ENCODE measurements at places on chromosomes 4 and X.

DNA sequence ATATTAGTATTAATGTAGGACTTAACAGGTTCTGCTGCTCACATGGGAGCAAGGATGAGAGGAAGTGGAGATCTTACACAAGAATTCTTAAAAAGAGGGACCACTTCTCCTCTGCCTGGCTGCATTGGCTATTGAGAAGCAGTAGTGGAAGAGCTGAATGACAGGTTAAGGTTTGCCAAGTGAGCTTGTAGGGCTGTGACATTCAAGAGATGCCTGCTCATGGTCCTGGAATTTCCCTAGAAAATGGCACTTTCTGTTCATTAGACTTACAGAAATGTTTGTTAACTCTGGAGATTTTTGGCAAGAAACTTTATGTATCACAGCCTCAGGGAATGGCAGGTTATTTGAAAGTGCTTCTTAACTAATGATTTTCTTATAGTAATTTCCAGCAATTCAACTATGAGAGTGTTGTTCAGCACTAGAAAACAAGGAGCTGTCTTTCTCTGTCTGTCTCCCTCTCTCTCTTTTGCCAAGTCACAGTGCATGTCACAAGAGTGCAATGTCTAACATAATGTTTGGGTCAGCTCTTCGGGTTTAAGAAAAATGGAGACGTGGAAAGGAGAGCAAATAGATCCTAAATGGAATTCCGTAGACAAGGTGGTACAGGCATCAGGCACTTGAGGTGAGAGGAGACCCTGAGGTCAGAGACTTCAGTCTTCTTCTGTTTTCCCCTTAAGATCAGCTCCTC is 8.3 kb upstream of the NAP1L5 start:
- no peak for DNase-seq

DNA sequence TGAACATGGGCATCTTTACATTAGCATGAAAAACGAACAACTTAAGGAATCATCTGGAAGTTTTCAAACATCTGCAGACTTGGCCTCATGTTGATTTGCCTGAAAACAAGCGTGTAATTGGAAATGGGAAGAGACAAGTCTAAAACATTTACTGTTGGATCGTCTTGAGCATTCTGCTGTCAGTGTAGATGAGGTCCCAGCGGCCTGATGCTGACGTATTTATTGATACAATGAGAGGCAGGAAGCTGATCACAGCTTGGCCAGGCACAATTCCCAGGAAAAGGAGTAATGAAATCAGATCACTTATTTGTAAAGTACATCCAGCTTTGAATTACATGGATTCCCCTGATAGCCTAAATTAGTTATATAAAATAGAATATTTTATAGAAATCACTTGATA is 210.6 kb downstream of the CLCN4 start:
- DNase-seq, result no peak

DNA sequence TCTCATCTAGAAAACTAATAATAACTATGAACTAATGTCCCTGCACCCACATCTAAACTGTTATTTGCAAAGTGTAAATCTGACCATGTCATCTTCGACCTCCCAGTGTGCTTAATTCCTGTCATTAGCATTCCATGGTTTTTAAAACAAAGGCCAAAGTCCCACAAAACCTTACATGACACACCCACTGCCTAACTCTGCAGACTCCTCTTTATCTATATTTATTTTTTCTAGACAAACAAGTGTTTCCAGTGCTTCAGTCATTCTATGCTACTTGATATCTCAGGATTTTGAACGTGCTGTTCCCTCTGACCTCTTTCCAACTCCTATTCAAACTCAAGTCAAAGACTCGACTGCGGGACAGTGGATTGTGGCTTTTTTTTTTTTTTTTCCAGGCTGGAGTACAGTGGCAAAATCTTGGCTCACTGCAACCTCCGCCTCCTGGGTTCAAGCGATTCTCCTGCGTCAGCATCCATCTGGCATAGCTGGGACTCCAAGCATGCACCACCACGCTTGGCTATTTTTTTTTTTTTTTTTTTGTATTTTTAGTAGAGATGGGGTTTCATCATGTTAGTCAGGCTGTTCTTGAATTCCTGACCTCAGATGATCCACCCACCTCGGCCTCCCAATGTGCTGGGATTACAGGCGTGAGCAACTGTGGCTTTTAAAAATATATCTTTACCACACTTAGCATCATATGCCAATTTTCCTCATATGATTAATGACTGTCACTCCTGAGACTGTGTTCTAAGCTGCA is 1511.0 kb downstream of the ARAP2 start:
- no peak for DNase-seq

GRCh38 chrX:33686105-33686504 is 446.0 kb downstream of the FAM47A start:
- no peak for DNase-seq

GRCh38 chrX:40066700-40067099 is 31.1 kb downstream of the BCOR start:
- DNase-seq, result no peak

DNA sequence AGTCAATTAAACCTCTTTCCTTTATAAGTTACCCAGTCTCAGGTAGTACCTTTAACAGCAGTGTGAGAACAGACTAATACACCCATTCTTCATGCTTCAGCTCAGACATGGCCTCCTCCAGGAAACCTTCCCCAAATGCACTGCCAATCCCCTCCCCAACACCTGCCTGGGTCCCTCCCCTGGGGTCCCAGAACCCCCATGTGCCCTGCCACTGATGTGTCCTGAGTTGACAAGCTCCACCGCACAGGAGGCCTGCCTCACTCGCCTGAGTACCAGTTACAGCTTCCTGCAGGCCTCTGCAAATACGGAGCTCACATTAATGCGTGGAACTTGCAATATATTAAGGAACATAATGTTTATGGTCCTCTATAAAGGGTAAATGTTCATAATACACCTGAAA is 34.9 kb upstream of the CRMP1 start:
- no peak for DNase-seq

GRCh38 chr4:108601106-108601505 is 19.3 kb upstream of the RPL34 start:
- DNase-seq, result no peak

- DNase-seq, result no peak
These were observed 151.3 kb upstream of the TTC29 start for GRCh38 chr4:147096667-147097604.

- no peak for DNase-seq
These were observed 38.0 kb upstream of the GPR78 start for GRCh38 chr4:8541981-8542715.

- DNase-seq, result no peak
These were observed 242.1 kb downstream of the ADAMTS3 start for GRCh38 chr4:72326692-72327632.

GRCh38 chr4:138494931-138495330 is 252.8 kb upstream of the SLC7A11 start:
- no peak for DNase-seq

GRCh38 chrX:14361435-14361834 is 167.9 kb upstream of the GLRA2 start:
- DNase-seq, result no peak

- DNase-seq, result no peak
These were observed 1196.3 kb downstream of the RAPGEF2 start for GRCh38 chr4:160299177-160299576.

GRCh38 chrX:129840344-129840743 is 3.3 kb downstream of the ZDHHC9 start:
- no peak for DNase-seq

- peak; percentile 22 for DNase-seq
These were observed 19.8 kb downstream of the C4orf50 start for GRCh38 chr4:5998333-5998936.

- no peak for DNase-seq
These were observed 45.9 kb upstream of the PPP3CA start for GRCh38 chr4:101393256-101393655.

DNA sequence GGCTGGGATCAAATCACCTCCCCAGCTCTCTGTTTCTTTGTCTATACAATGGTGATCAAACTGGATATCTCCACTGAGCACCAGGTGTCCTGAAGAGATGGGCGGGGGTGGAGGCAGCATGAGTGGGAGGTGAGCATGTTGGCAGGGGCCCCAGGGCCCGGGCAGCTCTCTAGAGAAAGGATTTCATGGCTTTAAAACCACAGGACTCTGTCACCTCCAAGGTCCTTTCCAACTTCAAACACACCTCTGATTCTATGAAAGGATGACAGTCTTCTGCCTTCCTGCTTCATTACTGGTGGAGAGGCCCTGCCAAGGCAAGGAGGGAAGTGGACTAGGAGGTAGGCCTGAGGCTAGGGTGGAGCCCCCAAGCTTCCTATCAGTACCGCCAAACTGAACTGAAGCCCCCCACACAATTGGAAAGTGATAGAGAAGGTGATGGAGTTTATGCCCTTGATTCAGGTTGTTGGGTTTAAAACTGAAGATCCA is 38.6 kb downstream of the TRIM2 start:
- no peak for DNase-seq

- DNase-seq, result no peak
These were observed 22.2 kb downstream of the RBPJ start for GRCh38 chr4:26343038-26343398.

DNA sequence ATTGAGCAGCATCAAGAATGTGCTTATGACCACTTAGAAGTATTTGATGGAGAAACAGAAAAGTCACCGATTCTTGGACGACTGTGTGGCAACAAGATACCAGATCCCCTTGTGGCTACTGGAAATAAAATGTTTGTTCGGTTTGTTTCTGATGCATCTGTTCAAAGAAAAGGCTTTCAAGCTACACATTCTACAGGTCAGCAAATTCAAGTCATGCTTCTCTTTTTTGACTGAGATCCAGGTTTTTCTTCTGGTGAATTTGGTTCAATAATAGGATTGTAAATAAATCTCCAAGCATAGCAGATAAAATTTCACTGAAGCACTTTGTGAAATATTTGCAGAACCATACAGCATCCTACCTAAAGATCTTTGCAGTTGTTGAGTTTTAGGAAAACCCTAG is 218.1 kb downstream of the TLL1 start:
- DNase-seq, result no peak

DNA sequence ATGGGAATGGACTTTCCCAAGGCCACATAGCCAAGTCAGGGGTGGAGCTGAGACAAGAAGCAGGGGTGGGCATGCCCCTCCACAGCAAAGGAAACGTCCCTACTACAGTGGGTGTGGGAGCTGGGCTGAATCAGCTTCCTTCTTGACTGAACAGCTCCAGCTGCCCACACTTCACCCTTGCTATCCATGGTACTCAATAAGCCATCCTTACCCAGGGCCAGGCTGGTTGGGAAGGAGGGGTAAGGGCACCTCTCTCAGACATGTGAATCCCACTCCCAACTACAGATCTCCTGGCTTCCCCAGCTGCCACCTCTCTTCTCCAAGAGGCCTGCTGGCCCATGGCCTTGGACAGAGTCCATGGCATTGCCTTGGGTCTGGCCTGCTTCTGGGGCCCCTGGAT is 21.0 kb downstream of the LAS1L start:
- DNase-seq, result no peak

DNA sequence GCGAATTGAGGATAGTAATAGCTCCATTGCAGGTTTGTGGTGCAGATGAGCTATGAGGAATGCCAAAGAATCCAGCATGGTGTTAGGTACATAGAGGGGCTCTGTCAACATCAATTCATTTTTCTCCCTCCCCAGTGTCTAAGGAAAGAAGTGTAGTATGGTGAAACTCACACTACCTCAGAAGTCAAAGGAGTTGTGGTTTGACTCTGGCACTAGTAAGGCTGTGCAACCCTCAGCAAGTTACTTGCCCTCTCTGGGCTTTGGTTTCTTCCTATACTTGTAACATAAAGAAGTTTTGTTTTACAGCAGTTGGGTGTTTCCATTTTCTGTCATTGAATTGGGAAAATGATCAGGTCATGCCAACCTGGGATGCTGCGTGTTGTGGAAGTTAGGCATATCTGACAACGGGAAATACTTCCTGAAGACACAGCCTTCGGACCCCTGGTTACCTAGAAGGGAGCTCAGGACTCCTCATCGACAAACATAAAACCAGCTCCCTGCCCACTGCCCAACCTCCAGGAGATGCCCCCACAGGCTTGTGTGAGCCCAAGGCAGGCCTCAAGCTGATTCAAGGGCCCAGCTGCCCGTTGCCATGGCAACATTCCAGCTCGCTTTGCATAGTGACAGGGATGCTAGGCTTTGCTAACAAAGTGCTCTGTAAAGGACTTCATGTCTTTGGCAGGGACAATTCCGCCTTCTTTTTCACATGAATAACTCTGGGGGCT is 71.4 kb downstream of the RTL5 start:
- peak; percentile 11 for DNase-seq

- no peak for DNase-seq
These were observed 38.5 kb downstream of the LAMTOR3 start for GRCh38 chr4:99855678-99856077.

Measured in caudate nucleus (tissue), 63 donors.